ENCODE measurements at places on chromosomes 2 and 18.

DNA sequence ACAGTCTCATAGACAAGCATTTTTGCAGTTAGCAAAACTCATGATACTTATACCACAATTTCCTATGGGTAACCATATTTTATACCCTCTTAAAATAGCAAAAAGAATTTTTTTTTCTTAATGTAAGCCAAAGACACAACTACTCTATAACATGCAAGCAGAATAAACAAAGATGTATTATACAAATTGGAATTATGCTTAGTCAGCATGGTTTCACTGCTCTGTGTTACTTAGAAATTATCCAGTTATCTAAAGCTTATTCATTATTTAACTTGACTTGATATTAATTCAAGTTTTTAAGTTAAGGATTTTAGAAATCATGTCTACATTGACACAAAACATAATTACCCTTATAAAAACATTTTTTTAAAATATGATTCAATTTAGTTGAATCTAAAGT lies 449.8 kb upstream of the CDH2 start:
- no peak for DNase-seq

DNA sequence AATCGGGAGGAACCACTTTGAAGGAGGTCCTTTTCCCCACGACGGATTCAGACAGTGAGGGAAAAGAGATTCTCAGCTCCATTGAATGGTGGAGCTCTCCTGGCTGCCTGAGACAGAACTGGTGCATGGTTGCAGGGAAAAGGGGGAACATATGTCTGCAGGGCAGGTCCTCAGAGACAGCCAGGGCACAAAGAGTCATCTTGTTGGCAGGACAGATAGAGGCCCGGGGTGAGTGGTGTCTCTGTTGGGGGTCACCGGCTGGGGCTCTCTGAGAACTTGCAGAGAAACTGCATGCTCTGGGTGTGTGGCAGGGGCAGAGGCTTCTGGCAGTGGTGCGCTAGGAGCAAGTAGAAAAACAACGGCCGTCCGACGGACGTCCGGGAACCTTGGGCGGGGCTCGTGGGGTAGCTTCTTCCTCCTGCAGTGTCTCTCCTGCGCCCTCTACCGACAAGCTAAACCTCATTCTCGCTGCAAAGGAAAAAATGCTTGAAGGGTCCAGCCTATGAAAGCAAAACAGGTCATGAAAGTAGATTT lies 94.3 kb downstream of the CDCA7 start:
- DNase-seq, result peak; percentile 79

DNA sequence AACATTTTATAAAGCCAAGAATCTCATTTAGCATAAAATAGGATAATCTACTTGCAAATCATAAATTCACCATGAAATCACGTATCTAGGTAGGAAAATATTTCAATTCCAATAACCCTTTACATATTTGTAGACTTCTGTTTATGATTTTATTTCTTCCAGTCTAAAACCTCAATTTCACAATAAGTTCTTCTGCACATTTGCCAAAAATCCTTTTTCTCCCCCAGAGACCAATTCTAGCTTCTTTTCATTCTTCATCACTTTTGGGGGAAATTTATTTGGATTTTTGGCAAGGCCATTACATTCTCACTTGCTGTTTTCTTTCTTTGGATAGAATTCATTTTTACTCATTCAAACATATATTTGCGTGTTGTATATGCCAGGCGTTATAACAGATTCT lies 86.8 kb downstream of the SPRED2 start:
- no peak for DNase-seq

- no peak for DNase-seq
Measured at GRCh38 chr18:70386582-70386981, 97.7 kb downstream of the SOCS6 start.
